GM12892 (cell line): ENCODE measurements at places on chromosomes 6 and 20.

DNA sequence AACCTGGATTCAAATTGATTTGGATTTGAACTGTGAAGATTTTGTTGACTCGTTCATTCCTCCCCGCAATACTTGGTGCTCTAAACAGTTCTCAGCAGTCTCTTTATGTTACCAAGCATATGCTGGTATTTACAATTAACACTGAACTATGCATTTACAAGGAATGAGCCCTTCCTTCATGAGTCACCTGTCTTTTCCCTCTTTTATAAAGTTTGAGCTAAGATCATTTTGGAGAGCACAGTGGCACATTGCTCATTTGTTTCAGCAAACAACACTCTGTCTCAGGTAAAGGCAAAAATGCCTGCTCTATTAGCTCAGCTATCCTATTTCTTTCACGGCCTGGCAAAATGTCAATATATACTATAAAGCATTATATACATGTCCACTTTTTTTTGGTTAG, 285.4 kb downstream of the PHACTR1 start:
- no peak for DNase-seq

DNA sequence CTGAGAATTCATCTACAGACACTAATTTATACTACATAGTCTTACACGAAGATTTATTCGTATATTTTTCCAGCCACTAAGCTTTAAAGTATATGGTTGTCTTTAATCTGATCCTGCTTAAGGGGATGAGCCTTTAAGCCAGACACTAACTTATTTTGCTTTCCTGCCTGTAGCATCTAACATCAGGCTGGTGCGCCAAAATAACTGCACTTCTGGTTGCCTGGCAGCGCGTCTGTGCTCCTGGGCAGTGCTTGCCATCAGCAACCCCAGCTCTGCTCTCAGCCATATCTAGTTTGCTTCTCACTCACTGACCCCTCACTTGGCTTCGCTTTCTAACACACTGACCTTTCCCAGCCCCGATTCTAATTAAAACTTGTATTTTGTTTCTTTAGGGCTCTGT, 21.8 kb downstream of the HMGCLL1 start:
- no peak for DNase-seq

- no peak for DNase-seq
Observed at GRCh38 chr20:19934792-19935491, 82.2 kb upstream of the NAA20 start.

DNA sequence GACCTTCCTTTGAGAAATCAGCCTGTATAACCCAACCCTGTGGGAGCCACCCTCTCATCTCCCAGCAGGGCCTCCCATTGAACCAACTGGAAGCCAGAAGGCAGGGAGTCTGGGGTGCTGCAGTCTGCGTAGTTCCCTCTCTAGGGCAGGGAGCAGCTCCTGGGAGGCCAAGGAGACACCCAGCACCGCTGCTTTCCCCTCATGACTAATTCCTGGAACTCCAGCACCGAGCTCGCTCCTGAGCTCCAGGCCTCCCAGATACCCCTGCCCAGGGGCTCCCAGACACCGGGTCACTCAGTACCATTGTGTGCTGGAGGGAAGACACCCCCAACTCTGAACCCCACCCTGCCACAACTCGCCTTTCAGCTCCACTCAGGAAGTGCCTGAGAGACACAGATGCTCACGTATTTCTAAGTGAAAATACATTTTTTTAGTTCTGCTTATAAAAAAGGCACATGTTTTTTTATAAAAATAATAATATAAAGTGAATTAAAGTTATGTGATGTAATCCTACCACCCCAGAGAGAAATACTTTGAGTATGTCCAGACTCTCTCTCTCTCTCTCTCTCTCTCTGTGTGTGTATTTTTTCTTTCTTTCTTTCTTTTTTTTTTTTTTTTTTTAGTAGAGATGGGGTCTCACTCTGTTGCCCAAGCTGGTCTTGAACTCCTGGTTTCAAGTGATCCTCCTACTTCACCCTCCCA, 17.5 kb downstream of the PIM1 start:
- no peak for DNase-seq

DNA sequence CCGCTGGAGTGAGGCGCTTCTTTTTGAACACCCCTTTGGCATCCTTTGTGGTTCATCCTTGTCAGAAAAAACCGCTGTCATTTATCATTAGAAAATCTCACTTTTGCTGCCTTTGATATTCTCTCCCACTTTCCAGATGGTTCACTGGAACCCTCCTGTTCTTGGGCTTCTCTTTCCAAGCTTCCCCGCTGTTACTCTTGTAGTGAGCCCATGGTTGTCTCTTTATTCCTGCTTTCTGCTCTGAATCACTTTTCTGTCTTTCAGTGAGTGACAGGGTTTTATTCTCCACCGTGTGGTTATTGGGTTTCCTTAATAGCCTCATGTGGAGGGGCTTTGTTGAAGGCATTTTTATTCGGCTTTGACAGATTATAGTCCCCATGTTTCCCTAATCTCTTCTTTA, 117.0 kb downstream of the FARS2 start:
- no peak for DNase-seq

GRCh38 chr20:57838670-57839151, 128.9 kb upstream of the PMEPA1 start:
- no peak for DNase-seq
